ENCODE measurements at places on chromosomes 7 and 10.

- DNase-seq, result no peak
Measured at GRCh38 chr7:48847917-48848316, 76.4 kb upstream of the CDC14C start.

GRCh38 chr7:152485826-152486225 is 50.0 kb upstream of the KMT2C start:
- no peak for DNase-seq

DNA sequence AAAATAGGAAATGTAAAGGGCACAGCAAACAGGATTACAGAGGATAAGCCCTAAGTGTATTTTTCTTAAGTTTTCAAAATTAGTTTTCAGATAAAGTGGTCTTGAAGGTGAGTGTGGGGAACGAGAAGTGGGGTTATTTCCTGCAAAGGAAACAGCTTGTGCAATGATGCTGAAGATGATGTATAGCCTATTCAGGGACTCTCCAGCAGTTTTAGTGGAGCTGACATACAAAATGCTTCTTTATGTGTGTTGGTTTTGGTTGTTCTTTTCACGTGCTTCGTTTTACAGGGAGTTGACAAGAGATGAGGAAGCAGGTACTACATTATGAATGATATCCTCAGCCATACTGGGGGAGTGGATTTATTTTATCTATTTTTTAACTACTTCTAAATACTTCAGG is 20.5 kb downstream of the CASD1 start:
- no peak for DNase-seq

GRCh38 chr10:44988957-44989585 is 10.5 kb upstream of the DEPP1 start:
- DNase-seq, result no peak

DNA sequence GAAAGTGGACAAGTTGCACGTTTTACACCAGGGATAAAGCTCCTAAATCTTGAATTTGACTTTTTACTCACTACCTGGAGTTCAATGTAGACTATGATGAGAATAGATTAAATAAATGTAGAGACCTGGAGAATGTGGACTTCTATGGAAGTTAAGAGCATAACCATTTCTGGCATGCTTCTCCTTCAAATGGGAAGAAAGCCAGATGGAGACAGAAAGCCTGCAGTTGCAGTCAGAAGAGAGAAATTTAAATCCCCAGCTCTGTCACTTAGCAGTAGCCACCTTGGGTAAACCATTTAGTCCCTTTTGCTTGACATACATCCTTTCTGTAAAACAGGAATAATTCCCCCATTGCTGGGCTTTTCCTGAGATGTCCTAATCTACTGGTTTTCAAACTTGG is 355.3 kb upstream of the AUTS2 start:
- no peak for DNase-seq
